Left renal cortex interstitium (tissue), 4 donors: ENCODE measurements at places on chromosomes 5 and 9.
A peak's percentile ranks its signal among the peaks of the same experiment; 100 is the strongest.

- no peak for DNase-seq
These were observed 12.2 kb upstream of the CSNK1A1 start for GRCh38 chr5:149563466-149563865.

DNA sequence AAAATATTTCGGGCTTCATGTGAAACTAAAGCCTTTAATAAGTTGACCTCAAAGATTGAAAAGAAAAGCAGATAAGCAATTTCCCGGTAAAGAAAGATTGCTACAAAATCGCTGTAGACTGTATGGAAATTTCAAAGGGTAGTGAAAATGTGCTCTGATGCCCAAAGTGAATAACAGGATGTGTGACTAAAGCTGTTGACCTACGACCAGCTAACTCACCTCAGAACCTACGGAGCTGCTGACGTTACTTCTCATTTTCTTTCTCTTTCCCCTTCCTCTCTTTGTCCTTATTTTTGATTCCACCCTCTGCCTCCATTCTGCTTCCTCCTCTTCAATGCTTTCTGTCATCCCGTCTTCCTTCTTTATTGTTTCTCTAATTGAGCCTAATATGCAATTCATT, 103.2 kb downstream of the PDE4D start:
- DNase-seq = no peak

- no peak for DNase-seq
These were observed 41.8 kb downstream of the CSF2 start for GRCh38 chr5:132115375-132115774.

- no peak for DNase-seq
These were observed 4.7 kb downstream of the SLC27A4 start for GRCh38 chr9:128344931-128345605.

DNA sequence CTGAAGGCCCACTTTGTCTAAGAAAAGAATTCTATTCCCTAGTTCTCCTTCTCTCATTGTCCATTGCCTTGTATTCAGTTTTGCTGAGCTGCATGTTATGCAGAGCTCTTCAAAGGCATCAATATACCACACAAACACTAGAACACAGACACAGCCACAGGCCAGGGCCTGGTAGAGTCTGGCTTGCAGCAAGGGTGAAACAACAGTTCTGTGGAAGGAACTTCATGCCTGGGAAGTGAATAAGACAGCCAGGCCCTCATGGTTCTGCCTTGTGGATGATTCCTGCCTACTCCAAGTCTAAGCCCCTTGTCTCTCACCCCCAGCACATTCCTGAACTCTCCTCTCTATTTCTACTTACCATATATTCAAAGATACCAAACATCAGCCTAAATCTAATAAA, 30.8 kb downstream of the KLHL3 start:
- DNase-seq = no peak

DNA sequence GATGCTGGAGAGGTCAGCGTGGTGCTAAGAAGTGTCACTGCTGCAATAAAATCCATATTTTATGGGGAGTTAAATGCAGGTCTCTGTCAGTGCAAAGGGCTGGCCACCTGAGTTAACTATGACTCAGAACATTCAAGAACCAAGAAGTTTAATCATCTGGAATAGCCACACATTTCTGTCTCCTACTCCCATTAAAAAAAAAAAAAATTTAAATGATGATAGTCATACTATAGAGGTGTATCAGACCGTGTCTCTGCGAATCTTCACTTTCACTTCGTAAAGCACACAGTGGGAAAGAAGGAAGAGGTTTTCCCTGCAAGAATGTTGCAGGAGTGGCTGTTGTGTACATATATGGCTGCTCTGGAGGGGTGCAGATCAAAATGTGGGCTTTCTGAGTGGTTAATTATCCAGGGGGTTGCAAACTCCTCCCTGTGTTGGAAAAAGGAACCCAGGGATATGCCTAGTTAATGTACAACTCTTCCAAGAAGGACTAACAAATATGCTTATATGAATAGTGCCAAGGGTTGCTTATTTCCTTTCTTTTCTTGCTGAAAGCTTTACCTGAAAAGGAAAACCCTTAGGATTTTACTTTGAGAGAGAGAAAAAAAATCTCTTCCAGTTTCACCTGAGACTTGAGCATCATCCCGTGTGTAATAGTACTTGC, 1.5 kb downstream of the CDH6 start:
- peak; percentile 18 for DNase-seq

GRCh38 chr9:100990605-100991381, 37.7 kb upstream of the PLPPR1 start:
- DNase-seq = no peak

DNA sequence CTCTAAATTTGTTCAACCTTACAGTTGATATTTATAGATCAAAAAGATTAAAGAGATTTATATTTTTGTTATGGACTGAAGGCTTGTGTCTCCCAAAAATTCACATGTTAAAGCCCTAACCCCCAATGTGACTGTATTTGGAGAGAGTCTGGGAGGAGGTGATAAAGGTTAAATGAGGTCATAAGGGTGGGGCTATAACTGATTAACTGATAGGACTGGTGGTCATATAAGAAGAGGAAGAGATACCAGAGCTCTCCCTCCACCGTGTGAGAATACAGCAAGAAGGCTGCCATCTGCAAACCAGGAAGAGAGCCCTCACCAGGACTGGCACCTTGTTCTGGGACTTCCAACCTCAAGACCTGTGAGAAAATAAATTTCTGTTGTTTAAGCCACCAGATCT, 264.3 kb downstream of the ENC1 start:
- DNase-seq = no peak

- no peak for DNase-seq
These were observed 10.2 kb downstream of the NREP start for GRCh38 chr5:111746791-111747190.

DNA sequence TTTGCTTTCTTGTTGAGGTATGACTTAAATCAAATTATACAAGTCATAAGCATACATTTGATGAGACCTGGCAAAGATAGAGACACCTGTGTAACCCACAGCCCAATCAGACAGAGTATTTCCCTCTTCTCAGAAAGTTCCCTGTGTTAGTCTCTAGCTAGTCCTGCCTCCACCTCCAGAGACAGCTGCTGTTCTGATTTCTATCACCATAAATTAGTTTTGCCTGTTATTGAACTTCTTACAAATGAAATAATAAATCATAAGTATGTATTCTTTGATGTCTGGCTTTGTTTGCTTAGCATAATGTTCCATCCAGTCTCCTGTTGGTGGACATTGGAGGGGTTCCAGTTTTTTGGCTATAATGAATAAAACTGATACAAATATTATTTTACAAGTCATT, 194.5 kb downstream of the ICE1 start:
- no peak for DNase-seq

- no peak for DNase-seq
These were observed 55.6 kb upstream of the CAMK4 start for GRCh38 chr5:111168608-111169007.

DNA sequence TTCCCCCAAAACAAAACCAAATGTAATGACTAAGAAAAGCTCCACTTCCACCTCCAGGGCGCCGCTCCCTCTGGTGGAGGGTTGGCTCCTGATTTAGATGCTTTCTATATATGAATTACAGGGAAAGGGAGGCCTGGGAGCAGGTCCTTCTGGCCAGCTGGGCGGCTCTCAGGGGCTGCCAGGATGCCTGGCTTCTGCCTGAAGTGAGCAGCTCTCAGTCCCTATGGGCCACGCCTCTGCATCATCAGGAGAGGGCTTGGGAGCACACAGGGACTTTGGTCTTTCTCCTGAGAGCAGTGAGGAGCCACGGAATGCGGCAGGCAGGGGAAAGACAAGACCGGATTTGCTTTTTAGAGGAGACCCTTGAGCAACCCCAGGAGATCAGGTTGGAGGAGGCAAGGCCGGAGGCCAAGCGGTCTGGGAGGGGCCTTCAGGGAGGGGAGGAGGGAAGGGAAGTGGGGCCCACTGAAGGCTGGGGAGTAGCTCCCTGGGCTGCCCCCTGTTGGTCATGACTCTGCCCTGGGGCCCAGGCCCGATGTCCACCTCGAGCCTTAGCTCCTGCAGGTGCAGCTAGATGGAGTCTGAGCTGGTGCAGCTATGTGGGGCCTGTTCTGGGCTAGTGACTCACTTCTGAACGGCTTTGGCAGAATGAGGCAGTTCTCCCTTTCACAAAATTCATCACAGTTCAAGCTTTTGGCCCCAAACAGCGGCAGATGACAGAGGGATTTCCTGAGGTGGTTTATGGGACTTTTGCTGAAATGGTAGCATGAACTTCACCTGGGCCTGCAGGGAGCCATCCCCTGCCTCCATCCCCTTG, 11.3 kb upstream of the GRHPR start:
- DNase-seq = no peak

GRCh38 chr9:12699529-12699928, 6.3 kb downstream of the TYRP1 start:
- DNase-seq = no peak

DNA sequence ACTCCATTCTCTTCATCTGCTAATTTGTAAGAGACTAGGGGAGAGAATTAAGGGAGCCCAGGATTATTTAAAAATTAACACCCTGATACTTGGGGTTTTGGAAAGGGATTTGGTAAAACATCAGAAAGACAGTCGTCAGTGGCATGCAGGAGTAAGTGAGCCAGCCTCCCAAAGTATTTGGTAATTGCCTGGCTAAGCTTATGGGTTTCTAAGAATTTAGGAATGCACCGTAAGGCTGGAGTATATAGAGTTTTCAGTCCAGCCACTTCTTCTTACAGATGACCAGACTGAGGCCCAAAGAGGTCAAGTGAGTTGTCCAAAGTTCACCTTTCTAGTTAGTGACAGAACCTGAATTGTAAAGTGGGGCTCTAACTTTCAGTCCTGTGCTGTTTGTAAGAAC, 25.8 kb upstream of the NFIB start:
- DNase-seq = no peak

GRCh38 chr5:67164856-67165525, 31.6 kb downstream of the CD180 start:
- DNase-seq = no peak

DNA sequence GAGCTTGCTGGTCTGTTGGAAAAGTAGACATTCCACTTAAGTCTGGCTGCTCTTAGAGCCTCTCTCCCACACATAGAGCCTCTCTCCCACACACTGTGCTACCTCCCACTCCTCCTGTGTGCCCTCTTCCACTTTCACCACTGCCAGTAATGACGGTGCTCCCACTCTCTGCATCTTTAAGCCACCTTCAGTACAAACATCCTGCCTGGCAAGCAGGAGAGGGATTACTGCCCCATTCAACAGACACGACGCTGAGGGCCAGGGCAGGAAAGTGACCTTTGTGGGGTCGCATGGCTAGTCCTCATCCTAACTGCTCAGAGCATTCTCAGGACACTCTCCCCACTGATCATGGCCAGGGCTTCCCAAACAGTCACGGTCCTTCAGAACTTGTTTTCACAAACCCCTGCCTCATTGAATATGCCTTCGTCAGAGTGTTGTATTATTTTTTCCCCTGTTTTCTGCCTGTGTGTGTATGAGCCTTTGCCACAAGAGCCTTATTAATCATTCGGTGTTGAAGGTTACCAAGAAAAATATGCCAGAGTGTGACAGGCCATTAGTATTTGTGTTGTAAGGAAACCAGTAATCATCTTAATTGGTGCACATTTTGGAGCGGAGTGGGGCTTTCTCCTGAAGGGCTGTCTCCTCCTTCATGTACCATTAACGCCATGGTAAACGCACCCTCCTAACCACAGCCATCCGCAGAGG, 87.1 kb upstream of the SAP30L start:
- no peak for DNase-seq

DNA sequence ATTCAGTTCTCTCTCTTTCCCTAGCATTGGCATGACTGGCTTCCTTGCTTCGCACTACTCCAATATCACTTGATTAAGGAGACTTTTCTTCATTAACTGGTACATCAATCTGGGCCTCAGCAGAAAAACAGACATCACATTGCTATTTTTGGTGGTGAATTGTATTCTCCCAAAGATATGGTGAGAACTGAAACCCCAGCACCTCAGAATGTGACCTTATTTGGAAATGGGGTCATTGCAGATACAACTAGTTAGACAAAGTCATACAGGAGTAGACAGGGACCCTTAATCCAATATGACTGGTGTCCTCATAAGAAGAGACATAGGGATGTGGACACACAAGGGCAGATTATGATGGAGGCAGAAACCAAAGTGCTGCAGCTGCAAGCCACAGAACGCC, 7.5 kb upstream of the RAD23B start:
- no peak for DNase-seq

- DNase-seq = no peak
These were observed 15.8 kb downstream of the CLPTM1L start for GRCh38 chr5:1329111-1329579.

GRCh38 chr5:134380346-134380745, 9.0 kb downstream of the UBE2B start:
- no peak for DNase-seq

DNA sequence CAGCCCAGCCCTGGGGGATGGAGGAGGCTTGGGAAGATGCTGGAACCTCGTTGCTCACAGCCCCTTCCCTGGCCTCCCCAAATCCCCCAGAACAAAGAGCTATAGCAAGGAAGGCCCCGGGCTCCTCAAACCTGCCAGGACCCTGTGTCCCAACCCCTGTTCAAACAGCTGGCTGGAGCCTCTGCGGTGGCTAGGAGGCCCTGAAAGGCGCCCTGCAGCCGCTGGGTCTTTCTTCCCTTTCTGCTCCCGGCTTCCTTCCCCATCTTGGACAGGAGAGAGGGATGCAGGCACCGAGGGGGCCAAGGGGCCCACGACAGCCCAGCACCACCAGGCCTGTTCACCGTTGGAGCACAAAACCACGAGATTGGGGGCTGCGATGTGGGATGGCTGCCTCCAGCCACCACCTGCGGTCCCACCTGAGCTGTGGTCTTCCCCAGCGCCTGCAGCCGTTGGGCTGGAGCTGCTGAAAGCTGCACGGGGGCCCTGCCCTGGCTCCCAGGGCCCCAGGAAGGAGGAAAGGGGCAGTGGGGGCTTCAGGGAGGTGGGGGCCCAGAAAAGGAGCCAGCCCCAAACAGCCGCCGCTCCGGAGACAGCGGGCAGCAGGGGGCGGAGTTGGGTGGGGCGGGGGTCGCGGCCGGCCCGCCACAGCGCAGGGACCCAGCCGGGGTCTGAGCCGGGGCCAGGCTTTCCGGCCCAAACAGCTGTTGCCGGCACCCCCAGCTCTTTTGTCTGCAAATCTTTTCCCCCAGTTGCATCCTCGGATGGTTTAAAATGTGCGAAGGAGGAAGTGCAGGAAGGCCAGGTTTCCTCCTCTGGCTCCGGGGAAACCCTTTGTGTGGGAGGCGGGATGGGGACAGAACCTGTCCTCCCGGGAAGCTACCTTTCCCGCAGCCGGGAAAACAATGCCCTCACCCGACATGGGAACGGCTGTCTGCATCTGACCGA, 16.1 kb downstream of the NOTCH1 start:
- no peak for DNase-seq

GRCh38 chr5:85077581-85077980, 692.9 kb upstream of the EDIL3 start:
- DNase-seq = no peak

DNA sequence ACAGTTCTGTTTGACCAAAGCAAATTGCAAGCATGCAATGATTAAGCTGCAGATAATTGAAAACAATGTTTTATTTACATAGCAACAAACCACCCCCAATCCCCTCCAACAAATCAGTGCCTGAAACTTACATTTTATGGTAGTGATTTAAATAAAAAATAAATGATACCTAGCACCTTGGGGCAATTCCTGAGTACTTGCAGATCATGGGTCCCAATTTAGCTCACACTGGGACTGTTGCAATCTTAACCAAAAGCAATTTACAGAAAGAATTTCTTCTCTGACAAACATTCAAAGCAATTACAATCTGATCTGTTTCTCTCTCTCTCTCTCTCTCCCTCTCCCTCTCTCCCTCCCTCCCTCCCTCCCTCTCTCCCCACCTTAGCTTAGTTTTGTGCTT, 345.7 kb upstream of the PCSK5 start:
- DNase-seq = no peak

- no peak for DNase-seq
These were observed 138.5 kb downstream of the TTLL11 start for GRCh38 chr9:121954477-121955140.

- DNase-seq = no peak
These were observed 15.7 kb downstream of the SPATA9 start for GRCh38 chr5:95667061-95667618.
